ENCODE measurements at places on chromosomes 1 and 21.

DNA sequence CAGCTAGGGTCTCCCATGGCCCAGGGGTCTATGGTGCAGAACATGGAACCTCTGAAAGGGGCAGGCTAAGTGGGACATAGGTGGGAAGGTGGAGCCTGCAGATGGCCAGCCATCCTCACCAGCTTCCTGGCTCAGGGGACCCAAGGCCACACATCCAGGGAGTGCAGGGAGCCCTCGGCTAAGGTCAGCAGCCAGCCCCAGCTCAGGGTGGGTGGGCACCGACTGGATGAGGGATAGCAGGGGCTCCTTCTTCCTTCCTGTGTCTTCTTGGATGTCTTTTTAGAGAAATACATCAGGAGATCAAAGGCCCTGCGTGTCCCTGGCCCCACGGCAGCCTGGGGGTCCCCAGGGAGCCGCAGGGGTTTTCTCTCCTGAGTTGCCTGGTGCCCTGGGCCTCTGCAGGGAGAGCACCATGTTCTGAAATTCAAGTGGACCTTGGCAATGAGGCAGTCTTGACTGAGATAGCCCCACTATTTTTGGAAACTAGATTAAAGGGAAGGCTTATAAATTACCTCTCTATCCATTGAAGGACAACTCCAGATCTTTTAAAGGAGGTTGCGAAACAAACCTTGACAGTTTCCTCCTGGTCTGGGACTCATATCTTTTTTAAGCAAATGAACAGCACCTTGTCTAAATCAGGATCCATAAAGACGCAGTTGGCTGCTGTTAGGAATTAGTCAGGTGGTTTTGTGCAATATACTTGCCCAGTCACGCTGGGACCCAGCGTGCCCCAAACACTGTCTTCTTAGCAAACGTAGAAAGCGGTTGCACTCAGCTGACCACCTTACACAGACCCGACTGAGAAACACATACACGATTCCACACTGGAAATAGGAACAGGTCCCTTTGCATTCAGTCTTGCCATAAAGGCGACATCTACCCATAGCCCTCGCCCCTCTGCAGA, 242.3 kb downstream of the TOMM20 start:
- DNase-seq: no peak

DNA sequence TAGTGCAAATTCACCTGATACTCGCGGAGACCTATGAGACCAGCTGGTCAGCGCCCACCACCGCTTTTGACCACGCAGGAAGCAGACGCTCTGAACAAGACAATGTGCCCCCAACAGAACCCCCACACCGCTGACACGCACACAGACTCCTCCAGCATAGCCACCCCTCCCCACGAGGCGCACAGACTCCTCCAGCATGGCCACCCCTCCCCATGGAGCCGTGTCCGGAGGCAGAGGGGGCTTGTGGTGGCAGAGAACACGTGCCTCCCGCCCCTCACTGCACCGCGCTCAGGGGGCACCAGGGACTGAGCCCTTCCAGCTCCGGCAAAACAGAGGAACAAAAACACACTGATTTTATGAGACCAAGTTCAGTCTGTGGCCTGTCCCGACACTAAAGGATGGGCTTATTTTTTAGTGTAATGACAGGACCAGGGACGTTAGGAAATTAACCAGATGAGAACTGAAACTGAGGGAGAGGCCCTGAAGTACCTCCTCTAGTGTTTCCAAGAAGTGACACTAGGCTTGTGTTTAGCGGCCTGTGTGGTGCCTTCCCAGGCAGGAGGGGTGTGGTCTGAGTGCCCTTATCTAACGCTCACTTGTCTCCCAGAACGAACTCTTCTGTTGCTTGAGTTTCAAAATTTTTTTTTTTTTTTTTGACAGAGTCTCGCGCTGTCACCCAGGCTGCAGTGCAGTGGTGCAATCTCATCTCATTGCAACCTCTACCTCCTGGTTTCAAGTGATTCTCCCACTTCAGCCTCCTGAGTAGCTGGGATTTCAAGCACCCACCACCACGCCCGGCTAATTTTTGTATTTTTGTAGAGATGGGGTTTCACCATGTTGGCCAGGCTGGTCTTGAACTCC, 10.0 kb upstream of the AGPAT3 start:
- no peak for DNase-seq

DNA sequence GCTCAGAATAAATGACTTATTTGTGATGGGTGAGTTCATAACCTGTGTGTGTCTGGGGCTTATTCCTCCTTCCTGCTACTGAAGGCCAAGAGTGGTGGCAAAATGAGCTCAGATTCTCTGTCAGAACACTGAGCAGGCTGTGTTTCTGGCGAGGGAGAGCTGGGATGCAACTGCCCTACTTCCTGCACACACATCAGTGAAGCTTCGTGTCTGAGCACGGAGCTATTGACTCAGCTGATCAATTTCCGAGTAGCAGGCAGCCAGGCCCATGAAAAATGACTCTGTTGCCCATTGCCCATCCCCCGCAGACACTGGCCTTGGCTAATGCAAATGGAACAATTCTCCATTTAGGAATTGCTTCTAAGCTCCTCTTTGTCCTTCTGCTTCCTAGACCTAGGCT, 27.7 kb downstream of the TNR start:
- DNase-seq: peak; percentile 6

DNA sequence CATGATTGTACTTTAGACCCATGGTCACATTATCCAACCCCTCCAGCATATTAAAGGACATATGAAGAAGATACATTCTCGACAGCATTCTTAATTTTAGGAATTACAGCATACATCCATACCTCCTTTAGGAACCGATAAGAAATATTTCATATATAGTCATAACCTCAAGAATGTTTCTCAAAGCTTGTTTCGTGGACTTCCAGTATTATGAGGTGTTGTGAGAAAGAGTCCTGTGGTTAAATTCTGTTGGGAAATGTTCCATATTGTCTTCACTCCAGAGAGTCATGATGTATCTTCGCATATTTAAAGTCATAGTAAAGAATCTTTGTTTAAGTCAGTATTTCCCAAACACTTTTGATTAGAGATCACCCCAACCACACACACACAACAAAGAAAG, 321.0 kb upstream of the SNX7 start:
- no peak for DNase-seq

GRCh38 chr1:61435226-61435625, 289.7 kb downstream of the TM2D1 start:
- DNase-seq: no peak

- DNase-seq: no peak
Measured at GRCh38 chr1:50568782-50569181, 145.5 kb upstream of the DMRTA2 start.

GRCh38 chr1:212595787-212596714, 12.5 kb upstream of the ATF3 start:
- DNase-seq: no peak

GRCh38 chr1:65626003-65626402, 166.7 kb upstream of the PDE4B start:
- no peak for DNase-seq

- peak; percentile 23 for DNase-seq
Measured at GRCh38 chr1:43622471-43622870, 27.5 kb upstream of the KDM4A start.

GRCh38 chr1:173453982-173454381, 23.2 kb upstream of the PRDX6 start:
- DNase-seq: no peak

- DNase-seq: no peak
Measured at GRCh38 chr1:25875856-25876692, 566 bp upstream of the PAQR7 start.

DNA sequence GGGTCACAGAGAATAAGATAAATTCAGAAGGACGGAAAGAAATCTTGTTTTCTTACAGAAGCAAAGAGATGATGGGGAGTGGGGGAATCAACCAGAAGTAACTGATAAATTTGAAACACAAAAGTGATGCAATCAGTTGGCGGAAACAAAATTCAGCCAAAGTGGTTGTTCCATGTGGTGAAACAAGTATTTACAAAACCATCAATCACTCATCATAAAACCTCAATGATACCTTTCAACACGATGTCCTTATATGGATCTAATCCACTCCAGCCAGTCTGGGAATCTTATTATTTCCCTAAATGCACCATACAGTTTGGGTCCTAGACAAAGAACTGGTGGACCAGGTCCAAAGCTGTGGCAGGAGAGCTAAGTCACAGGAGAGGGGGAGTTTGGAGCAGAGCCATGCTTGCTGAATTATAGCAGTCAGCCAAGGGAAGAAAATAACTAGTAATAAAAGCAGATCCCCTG, 303.8 kb upstream of the LRRC7 start:
- no peak for DNase-seq

- no peak for DNase-seq
Measured at GRCh38 chr1:113282008-113282892, 108.1 kb upstream of the MAGI3 start.

DNA sequence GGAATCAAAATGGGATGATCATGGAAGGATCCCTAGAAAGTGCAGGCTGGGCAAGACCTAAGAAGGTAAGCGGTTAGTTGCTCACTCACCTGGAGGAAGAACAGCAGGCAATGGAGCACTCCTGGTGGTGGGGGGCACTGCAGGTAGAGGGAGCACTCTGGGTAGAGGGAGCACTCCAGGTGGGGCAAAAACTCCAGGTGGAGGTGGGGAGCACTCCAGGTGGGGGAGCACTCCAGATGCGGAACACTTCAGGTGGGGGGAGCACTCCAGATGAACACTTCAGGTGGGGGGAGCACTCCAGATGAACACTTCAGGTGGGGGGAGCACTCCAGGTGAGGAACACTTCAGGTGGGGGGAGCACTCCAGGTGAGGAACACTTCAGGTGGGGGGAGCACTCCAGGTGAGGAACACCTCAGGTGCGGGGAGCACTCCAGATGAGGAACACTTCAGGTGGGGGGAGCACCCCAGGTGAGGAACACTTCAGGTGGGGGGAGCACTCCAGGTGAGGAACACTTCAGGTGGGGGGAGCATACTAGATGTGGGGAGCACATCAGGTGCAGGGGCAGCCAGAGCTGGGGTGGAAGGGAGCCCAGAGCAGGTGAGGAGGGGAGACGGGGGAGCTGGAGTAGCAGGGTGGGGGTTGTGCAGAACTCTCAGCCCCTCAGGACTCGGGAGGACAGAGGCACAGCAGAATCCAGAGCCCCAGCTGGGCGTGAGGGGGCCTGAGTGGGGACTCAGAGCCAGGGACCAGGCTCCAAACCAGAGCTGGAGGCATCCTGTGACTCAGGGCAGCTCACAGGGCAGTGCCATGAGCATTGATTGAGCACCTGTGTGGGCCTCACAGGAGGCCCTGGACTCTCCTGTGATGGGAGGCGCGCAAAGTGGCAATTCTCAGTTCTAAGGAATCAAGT, 37.7 kb upstream of the COL6A1 start:
- no peak for DNase-seq

DNA sequence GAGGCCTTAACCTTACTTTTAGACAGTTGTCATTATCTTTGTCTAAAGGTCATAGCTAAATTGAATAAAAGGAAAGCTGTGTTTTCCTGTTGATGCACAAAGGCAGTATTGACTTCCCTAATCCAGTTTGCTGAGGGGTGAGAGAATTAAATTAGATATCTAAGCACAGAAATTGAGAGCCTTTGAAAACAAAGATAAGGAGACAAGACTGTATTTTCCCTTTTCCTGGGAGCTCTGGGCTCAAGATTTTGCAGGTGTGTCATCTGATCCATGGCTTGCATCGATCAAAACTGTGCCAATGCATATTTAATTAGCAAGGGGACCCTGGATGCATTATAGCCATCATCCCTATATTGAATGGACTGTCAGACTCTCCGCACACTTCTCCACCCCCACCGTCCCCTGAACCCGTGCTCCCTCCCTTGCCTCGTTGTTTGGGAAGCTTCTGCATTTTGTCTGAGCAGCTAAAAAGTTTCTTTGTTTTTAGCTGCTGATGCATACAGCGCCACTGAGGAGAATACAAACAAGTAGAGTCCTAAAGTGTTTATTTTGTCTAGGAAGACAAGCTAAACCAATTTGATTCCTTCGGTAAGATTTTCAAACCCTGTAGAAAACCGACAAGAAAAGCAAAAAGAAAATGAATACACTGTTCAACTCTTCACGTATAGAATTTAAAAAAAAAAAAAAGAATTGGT, 186.3 kb downstream of the NFIA start:
- DNase-seq: no peak

- no peak for DNase-seq
Measured at GRCh38 chr1:204192046-204192445, 4.2 kb downstream of the KISS1 start.

DNA sequence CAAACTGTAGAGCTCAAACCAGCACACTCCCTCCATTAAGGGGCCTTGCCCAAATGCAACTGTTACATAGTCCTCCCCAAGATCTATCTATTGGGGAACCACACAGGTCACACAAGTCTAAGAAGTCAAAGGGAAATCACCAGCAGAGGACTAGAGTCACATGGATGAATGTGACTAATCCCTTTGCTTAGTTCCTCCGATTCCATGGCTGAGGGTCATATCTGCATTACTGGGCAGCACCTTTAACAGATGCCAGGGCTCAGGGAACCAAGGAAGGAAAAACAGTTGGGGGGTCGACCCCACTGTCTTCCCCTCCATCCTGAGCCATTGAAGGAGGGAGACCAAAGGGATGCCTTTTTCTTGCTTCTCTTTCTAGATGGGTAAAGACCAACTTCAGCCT, 23.4 kb upstream of the SMYD3 start:
- no peak for DNase-seq

DNA sequence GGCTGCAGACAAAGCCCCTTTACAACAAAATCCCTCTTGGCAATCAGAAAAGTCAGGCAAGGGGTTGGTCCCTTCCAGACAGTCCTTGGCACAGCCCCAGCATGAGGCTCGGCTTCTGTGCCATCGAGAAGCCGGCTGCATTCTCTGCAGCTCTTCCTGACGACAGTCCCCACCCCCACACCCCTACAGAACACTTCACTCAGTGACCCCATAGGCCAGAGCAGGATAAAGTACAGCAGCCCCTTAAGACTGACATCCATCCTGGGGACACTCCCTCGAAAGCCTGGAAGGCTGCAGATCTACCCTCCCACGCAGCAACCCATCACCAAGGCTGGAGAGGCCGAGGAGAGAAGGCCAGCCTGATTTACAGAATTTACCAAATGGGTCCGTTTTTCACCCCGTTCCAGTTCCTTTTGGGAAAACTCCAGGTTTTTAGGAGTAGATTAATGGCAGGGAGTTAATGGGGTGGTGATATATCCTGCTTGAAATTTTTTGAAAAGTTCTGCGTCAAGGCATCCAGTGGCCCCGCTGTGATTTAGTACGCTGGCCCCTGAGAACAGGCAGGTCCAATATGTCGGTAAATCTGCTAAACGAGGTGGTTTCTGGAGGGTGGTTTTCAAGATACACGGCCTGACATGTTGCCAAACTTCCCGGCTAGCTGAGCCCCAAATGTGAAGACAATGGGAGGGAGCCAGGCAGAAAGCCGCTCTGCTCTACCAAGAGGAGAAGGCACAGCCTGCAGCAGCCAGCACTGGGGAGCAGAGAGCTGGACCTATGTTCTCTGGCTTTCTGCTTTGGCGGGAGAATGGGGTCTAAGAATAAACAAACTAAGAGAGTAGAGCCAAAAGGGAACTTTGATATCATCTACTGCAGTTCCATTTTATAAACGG, 81.7 kb downstream of the SSBP3 start:
- DNase-seq: peak; percentile 34

- no peak for DNase-seq
Measured at GRCh38 chr1:54559111-54559548, 11.1 kb downstream of the ACOT11 start.

- no peak for DNase-seq
Measured at GRCh38 chr1:30768830-30769718, 11.5 kb upstream of the LAPTM5 start.

GRCh38 chr1:43128816-43129215, 43.3 kb downstream of the EBNA1BP2 start:
- DNase-seq: no peak

GRCh38 chr1:235160383-235160956, 580 bp downstream of the RBM34 start:
- no peak for DNase-seq
